ENCODE measurements at places on chromosomes 6 and 20.

DNA sequence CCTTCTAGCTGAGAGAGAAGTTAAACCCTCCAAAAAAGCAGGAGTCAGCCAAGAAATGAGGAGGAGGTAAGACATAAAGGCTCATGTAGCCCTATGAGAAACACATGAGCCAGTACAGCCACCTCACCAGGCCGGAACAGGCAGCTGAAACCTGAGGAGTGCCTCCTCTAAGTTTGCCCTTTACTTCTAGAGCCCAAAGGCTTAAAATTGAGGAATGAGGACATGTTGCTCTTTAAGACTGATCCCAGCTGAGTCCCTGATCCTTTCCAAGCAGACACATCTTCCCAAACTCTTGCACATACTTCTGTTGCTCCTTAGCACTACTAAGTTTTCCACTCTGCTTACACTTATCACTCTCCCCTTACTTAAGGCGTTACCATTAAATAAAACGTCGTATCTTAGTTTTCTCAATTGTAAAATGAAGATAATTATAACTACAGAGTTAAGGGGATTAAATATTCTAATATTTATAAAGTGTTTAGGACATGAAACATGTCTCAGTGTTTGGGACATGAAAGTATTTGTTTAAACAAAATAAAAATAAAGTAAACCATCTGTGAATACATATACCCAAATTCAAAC lies 124.0 kb downstream of the OGFRL1 start:
- no peak for DNase-seq

- DNase-seq = no peak
These were observed 96.9 kb downstream of the TCP11 start for GRCh38 chr6:35044145-35044745.

- DNase-seq = peak; percentile 93
These were observed at the start of gene TNFAIP3 for GRCh38 chr6:137866914-137867684. Gene TNFAIP3, plus strand, starts transcription at chr6:137867259. Its CDS starts 3,969 bp downstream, at chr6:137871228.

- DNase-seq = no peak
These were observed 178.5 kb downstream of the ARID1B start for GRCh38 chr6:156955494-156956183.

- DNase-seq = peak; percentile 50
These were observed 968 bp downstream of the PHF3 start for GRCh38 chr6:63636518-63637021.

- DNase-seq = no peak
These were observed 43.8 kb downstream of the SLX4IP start for GRCh38 chr20:10478930-10479329.

DNA sequence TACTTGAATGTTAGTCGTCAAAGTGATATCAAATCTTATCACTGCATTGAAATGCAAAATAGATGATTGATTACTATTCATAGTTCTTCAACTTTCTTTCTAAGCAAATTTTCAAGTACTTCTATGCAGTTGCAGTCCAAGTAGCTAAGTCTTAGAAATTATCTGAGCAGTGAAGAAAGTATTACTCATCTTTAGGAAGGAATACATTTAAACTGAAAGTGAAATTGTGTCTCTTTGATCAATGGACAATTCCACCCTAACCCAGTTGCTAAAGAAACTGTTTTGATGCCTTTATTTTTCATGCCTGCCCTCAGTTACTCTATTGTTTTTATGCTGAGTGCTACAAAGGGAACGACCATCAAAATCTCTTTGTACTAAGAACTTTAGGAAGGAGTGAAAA lies 337.4 kb downstream of the GRIK2 start:
- no peak for DNase-seq

- DNase-seq = no peak
These were observed 35.4 kb upstream of the ZNFX1 start for GRCh38 chr20:49313283-49313682.

DNA sequence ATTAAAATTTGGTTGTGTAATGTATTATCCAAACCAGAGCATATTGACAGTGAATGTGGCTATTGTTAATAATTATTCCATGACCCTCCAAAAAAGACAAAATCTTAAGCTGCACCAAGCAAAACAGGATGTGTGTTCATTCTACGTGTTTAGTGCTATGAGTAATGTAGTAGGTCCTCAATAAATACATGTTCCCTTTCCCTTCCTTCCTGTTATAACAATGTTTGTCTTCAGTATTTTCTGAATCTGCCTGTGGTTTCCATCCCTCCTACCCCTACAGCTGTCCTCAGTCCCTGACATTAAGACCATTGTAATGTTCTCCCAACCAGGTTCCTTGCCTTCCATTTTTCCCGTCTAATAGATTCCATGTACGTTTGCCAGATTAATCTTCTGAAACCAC lies 163.8 kb downstream of the AIG1 start:
- no peak for DNase-seq

DNA sequence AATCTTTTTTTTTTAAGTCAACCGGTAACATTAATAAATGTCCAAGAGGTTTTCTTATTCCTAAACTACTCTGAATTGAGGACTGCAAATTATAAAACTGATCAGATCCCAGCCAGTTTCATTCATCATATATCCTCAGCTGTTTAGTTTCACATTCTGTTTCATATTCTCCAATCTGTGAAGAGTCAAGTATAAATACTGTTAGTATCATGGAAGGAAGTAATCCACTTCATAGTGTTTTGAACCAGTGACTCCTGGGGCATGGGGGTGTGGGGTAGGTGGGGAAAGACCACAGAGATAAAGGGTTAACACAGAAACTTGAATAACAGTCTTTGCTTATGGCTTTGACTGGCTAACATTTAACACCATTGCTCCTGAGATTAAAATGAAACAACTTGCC lies 69.9 kb downstream of the FYN start:
- no peak for DNase-seq

DNA sequence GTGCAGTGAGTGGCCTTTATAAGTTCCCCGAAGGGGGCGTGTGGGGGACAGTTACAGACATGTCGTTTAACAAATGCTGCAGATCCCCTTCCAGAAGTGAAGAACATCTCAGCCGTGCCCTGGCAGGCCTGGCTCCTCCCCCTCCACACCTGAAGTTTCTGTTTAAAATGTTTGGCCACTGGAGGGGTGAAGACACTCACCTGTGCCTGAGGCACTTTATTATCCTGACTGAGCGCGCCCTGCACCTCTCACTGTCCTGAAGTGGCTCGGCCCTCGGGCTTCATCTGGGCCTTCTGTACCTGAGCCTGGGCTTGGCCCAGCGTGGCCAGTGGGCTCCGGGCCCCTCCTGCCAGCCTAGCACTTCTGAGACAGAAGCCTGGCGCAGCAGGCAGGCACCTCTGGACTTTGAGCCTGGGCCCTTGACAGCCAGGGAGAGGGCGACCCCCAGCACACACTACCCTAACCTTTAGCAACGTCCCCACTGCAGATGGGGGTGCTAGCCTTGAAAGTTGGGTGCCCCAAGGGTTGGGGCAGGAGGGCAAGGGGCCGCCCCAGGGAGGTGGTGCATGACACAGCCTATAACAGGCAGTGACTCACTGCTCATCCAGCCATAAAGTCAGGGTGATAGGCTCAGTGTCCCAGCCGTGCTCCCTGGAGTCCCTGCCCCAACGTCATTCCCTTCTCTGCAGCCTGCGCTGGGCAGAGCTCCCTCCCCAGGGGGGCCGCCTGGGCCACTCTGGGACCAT lies 13.6 kb upstream of the GATA5 start:
- DNase-seq = no peak

DNA sequence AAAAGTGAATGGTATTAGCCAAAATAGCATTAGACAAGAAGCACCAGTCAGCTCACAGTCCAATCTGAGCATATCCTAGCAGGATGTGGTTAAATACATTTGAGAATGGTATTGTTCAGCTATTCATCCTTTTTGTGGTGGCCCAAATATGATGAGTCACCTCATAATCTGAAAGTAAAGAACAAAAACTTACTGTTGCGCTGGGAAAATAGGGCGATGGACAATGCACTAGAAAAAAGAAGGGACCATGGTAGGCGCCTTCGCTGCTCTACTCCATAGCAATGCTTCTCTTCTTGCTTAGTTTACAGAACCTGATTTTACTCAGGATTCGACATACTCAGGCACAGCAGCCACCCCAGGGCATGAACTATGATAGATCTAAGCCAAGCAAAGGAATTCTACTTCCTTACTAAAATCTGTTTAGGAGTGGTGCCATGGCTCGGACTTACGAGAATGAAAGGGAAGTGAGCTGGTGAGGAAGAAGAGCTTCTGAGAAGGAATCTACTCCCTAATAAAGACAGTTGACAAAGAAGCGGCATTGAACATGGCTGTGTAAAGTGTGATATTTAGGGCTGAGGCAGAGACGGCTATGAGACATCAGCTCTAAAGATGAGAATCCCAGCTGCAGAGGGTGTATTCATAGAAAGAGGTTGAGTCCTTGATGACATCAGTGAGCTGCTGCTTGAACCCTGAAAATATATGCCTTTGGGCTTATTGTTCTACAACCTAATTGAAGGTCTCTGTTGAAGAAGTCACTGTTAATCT lies 16.6 kb upstream of the FBXO9 start:
- DNase-seq = no peak

DNA sequence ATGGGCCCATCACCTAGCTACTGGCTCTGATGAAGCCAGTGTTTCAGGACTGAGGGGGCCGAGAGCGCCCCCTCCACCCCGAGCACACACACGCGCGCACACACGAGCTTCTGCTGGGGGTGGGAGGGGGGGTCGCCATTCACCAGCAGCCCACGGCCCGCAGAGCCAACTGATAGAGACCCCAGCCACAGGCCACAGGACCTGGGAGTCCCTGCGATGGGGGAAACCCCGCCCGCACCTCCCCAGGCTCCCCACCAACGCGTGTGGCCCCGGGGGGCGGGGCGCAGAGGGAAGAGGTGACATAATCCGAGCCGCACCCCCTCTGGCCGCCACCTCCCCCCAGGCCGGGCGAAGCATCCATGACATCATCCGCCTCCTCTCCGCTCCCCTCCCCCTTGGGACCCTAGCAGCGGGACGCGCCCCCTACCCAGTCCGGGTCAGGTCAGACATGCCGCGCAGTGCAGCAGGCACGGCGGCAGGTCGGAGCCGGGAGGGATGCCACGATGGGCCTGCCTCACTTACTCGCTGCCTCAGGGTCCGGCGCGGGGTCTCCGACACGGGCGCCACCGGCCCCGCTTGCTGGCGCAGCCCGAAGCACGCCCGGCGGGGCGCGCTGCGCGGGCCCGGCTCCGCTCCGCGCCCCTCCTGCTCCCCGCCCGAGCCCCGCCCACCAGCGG lies at the start of gene LZTS3:
TSS of gene LZTS3 (minus strand) at position 617 of the 677 bp plus-strand sequence. CDS start 6,386 bp downstream, outside the sequence.
- DNase-seq = peak; percentile 85

DNA sequence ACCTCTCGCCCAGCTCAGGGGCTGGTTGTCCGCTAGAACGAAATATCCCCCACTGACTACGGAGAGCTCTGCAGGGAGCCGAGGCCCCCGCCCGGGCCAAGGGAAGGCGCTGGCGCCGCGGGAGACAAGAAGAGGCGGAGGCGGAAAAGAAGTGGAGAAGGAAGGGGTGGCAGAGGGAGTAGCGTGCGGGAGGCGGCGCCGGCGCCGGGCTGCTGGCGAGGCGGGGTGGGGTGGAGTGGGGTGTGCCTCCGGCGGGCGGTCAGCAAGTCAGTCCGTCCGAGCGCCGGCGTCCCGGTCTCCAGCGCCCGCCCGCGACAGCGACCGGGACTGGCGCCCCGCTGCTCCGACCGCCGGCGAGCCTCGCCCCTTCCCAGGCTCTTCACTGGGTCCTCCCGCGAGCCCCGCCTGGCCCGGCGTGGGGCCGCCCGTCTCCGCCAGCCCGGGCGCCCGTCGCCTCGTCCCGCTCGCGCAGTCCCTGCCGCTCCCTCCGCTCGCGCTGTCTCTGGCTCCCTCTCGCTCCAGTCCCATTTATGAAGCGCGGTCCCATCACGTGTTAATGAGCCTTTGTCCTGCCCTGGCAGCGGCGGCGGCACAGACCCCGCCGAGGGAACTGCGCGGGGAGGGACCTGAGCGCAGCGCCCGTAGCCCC lies at the start of gene CNR1:
TSS of gene CNR1 (minus strand) at position 504 of the 649 bp plus-strand sequence. CDS start 21,073 bp downstream, outside the sequence.
- no peak for DNase-seq

DNA sequence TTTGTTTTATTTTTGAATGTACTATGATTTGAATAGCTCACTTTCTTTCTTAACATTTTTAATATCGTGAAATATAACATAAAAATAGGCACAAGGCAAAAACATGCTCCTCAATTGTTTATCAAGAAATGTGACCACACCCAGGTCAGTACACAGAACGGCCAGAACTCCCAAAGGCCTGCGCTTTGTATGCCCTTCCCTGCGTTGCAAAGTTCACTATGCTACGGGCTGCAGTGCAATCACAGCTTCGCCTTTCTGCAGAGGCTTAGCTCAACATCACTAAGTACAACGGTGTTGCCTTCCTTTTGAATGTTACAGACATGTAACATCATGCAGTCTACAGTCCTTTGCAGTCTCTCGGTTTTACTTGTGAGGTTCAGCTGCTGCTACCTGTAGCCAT lies 333.4 kb downstream of the THBS2 start:
- no peak for DNase-seq

GRCh38 chr6:165768961-165769360 lies 105.9 kb upstream of the PDE10A start:
- no peak for DNase-seq

DNA sequence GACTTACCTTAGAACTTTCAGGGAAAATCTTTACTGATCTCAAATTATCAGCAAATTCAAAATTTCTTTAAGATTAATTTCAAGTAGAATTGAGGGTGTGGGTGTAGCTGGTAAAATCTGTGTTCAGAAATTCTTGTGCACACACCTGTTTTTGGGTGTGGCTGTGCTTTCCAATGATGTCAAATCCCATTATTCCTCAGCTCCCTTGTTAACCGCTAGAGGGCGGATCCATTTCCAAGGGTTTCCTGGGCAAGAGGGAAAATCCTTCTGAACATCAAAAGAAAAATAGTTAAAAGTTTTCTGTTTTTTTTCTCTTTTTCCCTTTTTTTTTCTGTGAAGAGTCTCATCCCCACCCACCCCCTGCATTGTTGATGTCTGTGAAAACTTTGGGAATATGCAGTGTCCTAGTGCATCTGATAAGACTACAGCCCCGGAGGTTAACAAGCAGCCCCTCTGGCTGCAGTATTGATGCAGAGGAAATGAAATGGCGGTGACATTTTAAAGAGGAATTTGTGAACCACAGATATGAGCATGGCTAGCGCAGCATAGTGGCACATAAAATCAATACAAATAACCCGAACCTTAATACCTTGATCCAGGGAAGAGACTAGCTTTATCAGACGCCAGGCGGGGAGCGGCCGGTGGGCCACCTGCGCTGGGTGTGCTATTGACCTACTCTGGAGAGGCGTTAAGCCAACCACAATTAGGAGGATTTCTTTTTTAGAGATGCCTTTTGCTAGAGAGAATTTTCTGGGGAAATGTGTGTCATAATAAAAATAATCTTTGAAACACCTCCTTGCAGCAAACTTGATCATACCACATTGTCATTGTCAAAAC lies 130.9 kb downstream of the FOXA2 start:
- DNase-seq = no peak

DNA sequence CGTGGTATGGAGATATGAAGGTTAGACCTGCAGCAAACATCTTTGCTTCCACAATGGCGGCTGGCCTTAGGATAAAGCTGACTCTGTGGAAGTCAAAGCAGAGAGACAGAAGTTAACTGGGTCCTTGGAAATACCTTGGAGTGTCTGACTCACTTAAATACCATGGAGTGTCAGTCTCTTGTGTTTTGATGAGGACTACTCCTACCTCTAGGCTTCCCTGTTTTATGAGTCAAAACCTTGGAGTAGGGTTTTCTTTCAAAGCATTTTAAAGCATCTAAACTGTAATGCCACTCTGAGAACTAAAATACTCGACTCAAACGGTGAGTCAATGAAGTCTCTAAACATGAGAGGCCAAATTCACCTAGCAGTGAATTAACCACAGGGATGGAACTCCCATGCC lies 329.1 kb downstream of the SAMD5 start:
- no peak for DNase-seq

GRCh38 chr6:43702534-43703440 lies 15.2 kb upstream of the MRPS18A start:
- no peak for DNase-seq

GRCh38 chr6:3489027-3489757 lies 32.3 kb upstream of the SLC22A23 start:
- DNase-seq = no peak

GRCh38 chr6:148535976-148536375 lies 193.3 kb downstream of the SASH1 start:
- no peak for DNase-seq
